ENCODE measurements at places on chromosomes 12 and 14.

GRCh38 chr14:104187931-104188726, 49.7 kb downstream of the KIF26A start:
- no peak for DNase-seq

DNA sequence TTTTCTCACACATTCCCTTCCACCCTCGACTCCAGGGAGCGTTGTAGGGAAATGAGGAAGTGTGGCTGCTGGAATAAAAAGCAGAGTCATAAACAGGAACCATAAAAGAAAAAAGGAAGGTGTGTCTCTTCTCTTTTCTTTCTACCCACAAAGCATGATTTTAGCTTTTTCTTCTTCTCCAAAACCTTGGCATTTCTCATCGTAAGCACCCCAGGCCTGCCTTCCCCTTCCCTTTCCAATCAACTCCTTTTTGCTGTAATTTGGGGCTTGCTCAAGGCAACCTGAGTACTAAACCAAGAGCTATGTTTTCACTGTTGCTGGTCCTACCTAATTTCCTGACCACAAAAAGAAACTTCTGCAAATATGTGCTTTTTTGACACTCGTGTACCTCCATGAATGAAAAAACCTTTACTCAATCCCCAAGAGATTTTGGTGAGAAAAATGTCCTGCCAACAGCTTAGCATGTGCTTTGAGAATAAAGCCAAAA, 9.2 kb downstream of the PLBD1 start:
- no peak for DNase-seq

DNA sequence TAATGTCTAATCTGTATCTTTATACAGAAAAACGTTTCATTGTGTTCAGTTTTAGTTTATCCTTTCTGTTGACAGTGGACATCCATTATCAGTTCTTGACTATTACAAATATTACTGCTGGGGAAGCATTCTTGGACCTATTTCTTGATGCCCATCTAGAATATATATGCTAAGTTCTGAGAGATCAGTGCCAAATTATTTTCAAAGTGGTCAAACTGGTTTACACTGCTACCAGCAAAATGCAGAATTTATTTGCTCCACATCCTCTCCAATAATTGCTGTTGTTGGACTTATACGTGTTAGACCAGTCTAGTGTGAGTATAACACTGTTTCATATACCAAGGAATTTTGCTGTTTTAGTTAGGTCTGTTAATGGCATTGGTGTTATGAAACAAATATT, 85.5 kb upstream of the TRAF3 start:
- DNase-seq: no peak

- DNase-seq: no peak
Observed at GRCh38 chr12:127507341-127507740, 759.6 kb upstream of the TMEM132C start.

DNA sequence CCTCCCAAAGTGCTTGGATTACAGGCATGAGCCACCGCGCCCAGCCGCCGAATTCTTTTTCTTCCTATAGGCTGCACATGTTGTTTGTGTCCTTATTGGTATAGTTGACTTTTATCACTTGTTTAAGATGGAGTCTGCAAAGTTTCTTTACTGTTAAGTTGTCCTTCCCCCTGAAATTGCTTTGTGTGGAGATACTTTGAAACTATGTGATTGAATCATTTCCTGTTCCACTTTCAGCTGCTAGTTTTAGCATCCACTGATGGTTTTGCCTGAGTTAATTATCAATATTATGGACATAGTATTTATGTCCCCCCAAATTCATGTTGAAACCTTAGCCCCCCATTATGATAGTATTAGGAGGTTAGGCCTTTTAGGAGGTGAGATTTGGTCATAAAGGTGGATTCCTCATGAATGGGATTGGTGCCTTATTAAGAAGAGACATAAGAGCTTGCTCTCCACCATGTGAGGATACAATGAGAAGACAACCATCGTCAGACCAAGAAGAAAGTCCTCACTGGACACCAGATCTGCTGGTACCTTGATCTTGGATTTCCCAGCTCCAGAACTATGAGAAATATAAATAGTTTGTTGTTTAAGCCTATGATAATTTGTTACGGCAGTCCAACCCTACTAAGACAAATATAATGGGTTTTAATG, 34.9 kb downstream of the PPHLN1 start:
- no peak for DNase-seq

DNA sequence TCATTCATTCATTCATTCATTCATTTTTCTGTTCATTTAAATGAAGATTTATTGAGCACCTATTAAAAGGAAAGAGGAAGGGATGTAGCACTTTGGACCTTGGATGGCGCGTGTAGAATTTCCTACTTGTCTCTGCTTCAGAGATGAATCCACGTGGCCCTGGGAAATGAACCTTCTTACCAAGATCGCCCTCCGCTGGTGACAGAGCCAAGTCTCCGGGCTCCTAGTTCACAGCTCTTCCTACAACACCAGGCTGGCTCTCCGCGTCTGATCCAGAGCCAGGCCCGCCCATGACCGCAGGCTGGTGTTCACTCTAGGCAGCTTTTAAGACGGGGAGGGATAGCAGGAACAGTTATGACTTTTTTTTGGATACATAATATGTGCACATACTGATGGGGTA, 70.9 kb upstream of the PIWIL1 start:
- DNase-seq: no peak

- no peak for DNase-seq
Observed at GRCh38 chr14:21414137-21414631, 30.4 kb upstream of the SUPT16H start.

- DNase-seq: no peak
Observed at GRCh38 chr12:122979908-122980182, 636 bp upstream of the ARL6IP4 start.

GRCh38 chr12:75162845-75163244, 46.8 kb downstream of the KCNC2 start:
- DNase-seq: no peak

- DNase-seq: no peak
Observed at GRCh38 chr12:118060301-118061010, 523 bp downstream of the WSB2 start.

DNA sequence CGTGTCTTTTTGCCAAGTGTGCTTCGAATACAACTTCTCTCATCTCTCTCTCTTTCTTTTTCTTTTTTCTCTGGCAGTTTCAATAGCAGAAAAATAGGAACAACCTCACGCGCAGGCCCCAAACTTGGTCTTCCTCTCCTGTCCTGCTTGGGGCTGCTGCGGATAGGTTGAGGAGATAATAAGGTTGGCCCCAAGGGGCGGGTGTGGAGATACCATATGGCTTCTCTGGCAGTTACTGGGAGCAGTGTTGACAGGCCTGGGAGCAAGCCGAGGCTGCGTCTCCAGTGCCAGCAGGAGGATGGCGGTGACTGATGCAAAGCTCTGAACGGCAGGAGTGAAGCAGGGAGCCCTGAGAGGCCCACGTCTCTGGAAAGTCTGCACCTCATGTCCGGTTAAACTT, 89.5 kb upstream of the MANSC4 start:
- DNase-seq: no peak

GRCh38 chr14:76277586-76278130, 98.3 kb upstream of the ESRRB start:
- no peak for DNase-seq

DNA sequence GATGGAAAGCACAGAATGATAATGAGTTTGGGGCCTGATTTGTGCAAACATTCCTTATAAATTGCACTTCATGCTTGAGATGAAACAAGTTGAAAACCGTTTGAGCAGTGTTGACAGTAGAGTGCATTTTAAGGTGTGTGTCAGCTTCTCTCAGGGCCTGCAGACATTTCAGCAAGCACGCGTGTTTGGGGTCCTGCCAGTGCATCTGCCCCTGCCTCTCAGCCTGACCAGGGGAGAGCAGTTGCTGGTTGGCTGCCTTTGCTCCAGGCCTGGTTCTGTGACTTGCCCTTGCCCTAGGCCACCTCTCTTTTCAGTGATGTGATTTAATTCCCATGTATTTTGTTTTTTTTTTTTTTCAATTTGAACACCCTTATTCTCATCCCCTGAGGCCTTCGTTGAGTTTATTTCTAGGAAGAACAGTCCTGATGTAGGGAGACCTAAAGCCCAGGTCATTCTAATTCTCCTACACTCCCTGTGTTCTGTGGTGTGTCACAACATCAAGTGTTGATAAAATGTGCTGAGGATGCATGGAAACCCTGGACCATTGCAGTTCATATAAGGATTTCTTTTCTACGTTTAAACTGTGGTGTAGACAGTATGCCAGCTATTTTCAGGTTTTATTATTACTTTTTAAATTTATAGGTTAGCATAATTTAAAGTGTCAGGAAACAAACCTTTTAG, 40.1 kb upstream of the AMN start:
- no peak for DNase-seq
